ENCODE measurements at places on chromosomes 6 and 20.

DNA sequence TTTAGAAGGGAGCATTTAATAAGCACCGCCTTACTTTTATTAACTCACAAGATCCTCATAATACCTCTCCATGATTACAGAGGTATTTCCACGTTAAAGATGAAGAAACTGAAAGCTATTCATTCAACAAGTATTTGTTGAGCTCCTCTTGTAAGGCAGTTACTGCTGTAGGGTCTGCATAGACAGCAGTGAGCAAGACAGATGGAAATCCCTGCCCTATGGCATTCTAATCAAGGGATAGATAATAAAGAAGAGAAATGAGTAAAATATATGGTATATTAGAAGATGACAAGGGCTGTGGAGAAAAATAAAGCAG lies 77.8 kb upstream of the CTNNBL1 start:
- DNase-seq = no peak
- peaks cover 4% of the 10 kb centered on the region for H3K27me3 ChIP-seq
- no peak overlapping the region for H3K4me3 ChIP-seq
- no peaks in the 10 kb centered on the region for H3K36me3 ChIP-seq
- no peaks in the 10 kb centered on the region for H3K4me1 ChIP-seq

- H3K4me1 ChIP-seq = peaks cover 8% of the 10 kb centered on the region
- no peaks in the 10 kb centered on the region for H3K36me3 ChIP-seq
- no peak overlapping the region for H3K4me3 ChIP-seq
- DNase-seq = no peak
- H3K27me3 ChIP-seq = no peaks in the 10 kb centered on the region
These were observed 76.8 kb upstream of the DUSP22 start for GRCh38 chr6:215335-216034.

DNA sequence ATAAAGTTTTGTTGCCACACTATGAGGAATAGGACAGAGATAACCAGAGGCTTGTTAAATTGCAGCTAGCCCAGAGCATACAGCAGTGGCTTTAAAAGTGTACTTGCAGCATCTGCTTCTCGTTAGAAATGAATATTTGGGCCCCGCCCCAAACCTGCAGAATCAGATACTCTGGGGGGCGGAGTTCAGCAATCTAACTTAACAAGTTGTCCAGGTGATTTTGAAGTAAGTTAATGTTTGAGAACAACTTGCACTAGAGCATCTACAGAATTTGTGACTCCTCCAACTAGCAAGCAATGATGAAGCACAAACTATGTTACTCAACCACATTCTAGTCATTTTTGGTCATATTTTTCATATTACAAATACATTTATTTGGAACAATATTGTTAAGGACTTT lies 10.6 kb upstream of the SUPT3H start:
- no peak overlapping the region for H3K4me3 ChIP-seq
- H3K36me3 ChIP-seq = no peaks in the 10 kb centered on the region
- no peak for DNase-seq
- no peaks in the 10 kb centered on the region for H3K4me1 ChIP-seq

DNA sequence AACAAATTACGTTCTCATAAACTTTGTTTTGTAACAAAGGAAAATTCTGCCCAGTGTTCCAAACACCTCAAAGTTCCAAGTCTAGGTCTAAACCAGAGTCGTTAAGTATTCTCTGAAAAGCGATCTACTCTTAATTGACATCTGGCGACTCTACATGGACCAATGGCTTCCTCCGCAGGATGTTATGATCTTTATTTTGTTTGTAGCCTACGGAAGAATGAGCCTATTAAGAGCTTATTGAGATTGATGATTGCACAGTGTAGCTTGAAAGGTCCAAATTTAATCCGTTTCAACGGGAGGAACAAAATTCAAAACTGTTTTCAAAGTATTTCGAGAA lies 61.1 kb downstream of the FAM217A start:
- peaks cover 5% of the 10 kb centered on the region for H3K36me3 ChIP-seq
- peak overlapping the region; percentile 91 for H3K27ac ChIP-seq
- H3K4me3 ChIP-seq = peak overlapping the region; percentile 64
- DNase-seq = no peak
- H3K27me3 ChIP-seq = no peaks in the 10 kb centered on the region

GRCh38 chr6:3269281-3269975 lies 10.7 kb downstream of the PSMG4 start:
- H3K36me3 ChIP-seq = peaks cover 36% of the 10 kb centered on the region
- H3K4me1 ChIP-seq = no peaks in the 10 kb centered on the region
- no peaks in the 10 kb centered on the region for H3K27me3 ChIP-seq
- H3K27ac ChIP-seq = no peak overlapping the region

GRCh38 chr20:37161830-37162549 lies 17.1 kb upstream of the RPN2 start:
- H3K4me1 ChIP-seq = no peaks in the 10 kb centered on the region
- no peaks in the 10 kb centered on the region for H3K36me3 ChIP-seq
- H3K27me3 ChIP-seq = no peaks in the 10 kb centered on the region

DNA sequence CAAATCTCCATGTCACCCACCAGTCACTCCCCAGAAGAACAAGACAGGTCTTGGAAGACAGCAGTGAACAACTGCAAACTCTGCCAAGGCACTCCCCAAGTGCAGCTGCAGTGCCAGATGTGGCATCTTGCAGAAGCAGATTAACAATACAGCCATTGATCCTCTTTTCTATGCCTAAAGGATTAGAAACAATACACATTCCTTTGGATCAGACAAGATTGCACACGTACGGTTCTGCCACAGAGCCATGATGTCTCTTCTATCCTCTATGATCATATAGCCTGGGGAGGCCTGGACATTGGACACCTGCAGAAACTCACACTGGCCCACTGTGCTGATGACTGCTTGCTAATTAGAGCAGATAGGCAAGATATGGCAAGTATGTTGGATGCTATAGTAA lies 155.9 kb downstream of the MYLK4 start:
- no peak for DNase-seq
- no peak overlapping the region for H3K27ac ChIP-seq
- H3K36me3 ChIP-seq = no peaks in the 10 kb centered on the region
- no peaks in the 10 kb centered on the region for H3K27me3 ChIP-seq
- no peak overlapping the region for H3K4me3 ChIP-seq

GRCh38 chr20:61354001-61354390 lies 101.9 kb downstream of the CDH4 start:
- no peak overlapping the region for H3K27ac ChIP-seq
- no peaks in the 10 kb centered on the region for H3K27me3 ChIP-seq
- H3K4me1 ChIP-seq = no peaks in the 10 kb centered on the region
- DNase-seq = no peak
- H3K36me3 ChIP-seq = no peaks in the 10 kb centered on the region
- no peak overlapping the region for H3K4me3 ChIP-seq

DNA sequence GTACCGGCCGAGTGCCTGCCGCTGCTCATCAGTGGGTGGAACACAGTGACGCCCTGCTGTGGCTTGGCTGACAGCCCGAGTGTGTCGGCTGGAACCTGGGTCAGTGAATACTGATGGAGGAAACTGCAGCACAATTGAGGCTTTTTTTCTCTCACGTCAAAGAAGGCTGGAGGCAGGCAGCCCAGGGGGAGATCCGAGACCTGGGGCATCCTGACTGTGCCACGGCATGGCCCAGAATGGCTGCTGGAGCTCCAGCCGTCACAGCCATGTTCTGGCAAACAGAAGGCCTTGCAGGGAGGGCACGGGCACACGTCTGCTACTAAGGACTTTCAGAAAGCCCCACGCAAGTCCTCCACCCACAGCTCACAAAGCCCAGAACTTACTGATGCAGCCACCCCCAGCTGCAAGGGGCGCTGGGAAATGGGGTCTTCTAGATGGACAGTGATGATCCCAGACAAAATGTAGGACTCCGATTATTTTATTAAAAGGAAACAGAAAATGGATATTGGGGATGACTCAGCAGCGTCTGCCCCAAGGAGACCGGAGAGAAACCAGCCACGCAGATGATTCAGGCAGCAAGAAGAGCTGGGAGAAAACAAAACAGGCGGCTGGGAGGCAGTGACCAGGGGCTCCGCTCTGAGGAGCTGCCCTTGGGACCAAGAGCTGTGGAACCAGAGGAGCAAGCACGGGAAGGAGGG lies 140.0 kb downstream of the TAF4 start:
- no peak overlapping the region for H3K27ac ChIP-seq
- H3K4me3 ChIP-seq = no peak overlapping the region
- H3K36me3 ChIP-seq = no peaks in the 10 kb centered on the region
- no peaks in the 10 kb centered on the region for H3K4me1 ChIP-seq
- no peak for DNase-seq

DNA sequence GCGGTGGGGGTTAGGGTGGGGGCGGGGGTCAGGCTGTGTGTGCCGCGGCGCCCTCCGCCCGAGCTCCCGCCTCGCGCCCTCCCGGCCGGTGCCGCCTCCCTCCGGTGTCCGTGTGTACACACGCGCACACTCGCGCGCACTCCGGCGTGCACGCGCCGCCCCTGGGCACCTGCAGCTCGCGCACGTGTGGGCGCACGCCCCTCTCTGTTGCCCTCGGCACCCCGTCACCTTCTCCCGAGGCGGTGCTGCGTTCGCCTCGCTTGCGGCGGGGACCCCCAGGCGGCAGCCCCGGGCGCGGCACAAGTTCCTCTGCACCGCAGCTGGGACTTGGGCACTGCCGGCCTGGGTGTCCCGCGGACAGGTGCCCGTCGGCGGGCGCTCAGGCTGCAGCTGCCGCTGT lies 525 bp downstream of the MACROD2 start:
- no peaks in the 10 kb centered on the region for H3K4me1 ChIP-seq
- no peak for DNase-seq
- H3K4me3 ChIP-seq = no peak overlapping the region
- H3K27me3 ChIP-seq = no peaks in the 10 kb centered on the region
- H3K27ac ChIP-seq = no peak overlapping the region
- no peaks in the 10 kb centered on the region for H3K36me3 ChIP-seq

DNA sequence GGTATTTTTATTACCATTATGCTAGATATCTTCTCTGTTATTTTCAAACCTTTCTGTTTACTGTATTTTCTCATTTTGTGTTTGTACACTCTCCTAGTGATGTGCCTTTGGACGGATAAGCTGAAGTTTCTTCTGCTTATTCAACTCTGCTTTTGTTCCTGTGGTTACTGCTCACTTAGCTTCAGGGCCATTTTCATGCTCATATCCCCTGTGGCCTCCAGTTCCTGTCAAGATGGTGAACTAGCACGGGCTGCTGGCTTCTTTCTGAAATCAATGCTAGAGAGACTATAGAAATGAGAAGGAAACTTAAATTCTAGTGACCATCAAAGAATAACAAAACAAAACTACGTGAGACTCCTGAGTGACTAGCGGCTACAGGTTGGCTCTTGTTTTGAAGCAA lies 6.8 kb upstream of the CST8 start:
- H3K27me3 ChIP-seq = no peaks in the 10 kb centered on the region
- no peak for DNase-seq
- H3K27ac ChIP-seq = no peak overlapping the region
- no peaks in the 10 kb centered on the region for H3K4me1 ChIP-seq
- H3K4me3 ChIP-seq = no peak overlapping the region

GRCh38 chr6:57162028-57162427 lies 10.1 kb upstream of the BAG2 start:
- no peaks in the 10 kb centered on the region for H3K4me1 ChIP-seq
- H3K4me3 ChIP-seq = no peak overlapping the region
- H3K27me3 ChIP-seq = no peaks in the 10 kb centered on the region
- peaks cover 4% of the 10 kb centered on the region for H3K36me3 ChIP-seq
- no peak overlapping the region for H3K27ac ChIP-seq
- DNase-seq = no peak

DNA sequence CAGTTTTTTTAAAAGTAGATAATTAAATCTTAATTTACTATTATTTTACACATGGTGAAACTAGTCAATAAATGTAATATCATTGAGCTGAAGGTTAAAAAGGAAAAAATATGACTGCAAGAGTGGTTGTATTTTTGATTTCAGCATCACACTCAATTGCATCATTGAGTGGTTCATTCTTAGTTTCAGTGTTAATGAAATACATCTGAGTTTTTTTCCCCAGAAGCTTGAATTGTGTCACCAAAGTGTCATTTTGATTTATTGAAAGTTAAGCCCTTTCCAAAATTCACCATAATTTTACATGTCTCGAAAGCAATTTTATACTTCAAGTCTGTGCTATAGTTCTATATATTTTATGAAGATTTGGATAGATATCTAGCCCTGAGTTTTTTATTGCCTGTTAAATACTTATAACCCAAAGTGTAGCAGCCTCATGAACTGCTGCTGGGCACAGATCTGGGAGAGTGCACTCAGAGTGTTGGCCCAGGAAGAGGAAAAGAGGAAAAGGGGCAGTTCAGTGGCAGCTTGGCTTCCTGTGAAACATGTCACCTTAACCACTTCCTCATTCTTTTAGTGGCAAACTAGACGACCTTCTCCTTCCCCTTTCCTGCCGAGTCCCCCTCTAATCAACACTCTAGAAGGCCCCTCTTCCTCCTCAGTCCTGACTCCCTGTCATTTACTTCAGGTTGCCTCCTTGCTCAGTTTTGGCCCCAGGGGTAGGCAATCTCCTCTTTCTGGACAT lies 140.7 kb downstream of the ESR1 start:
- no peak for DNase-seq
- no peaks in the 10 kb centered on the region for H3K27me3 ChIP-seq
- peaks cover 8% of the 10 kb centered on the region for H3K4me1 ChIP-seq
- H3K4me3 ChIP-seq = no peak overlapping the region
- no peak overlapping the region for H3K27ac ChIP-seq

DNA sequence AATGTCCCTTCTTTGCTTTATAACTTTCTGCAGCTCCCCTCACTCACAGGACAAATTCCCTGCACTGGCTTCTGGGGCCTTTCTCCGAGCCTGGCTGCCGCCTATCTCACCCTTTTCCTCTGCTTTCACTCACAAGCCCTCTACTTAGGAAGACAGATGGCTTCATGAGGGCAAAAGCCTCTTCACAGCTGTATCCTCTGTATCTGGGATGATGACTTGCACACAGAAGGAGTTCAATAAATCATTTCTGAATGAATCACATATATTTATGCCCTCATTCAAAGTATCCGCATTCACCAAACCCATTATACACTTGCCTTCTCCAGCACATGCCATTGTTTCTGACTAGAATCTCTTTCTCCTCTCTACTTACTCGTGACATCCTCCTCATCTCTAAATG lies 159.0 kb upstream of the RIPOR2 start:
- no peaks in the 10 kb centered on the region for H3K27me3 ChIP-seq
- no peak overlapping the region for H3K27ac ChIP-seq
- H3K4me1 ChIP-seq = no peaks in the 10 kb centered on the region
- peaks cover 8% of the 10 kb centered on the region for H3K36me3 ChIP-seq

- no peak overlapping the region for H3K4me3 ChIP-seq
- H3K27ac ChIP-seq = peak overlapping the region; percentile 64
- no peaks in the 10 kb centered on the region for H3K27me3 ChIP-seq
- H3K4me1 ChIP-seq = peaks cover 37% of the 10 kb centered on the region
These were observed 2.9 kb upstream of the SOD2 start for GRCh38 chr6:159695984-159696383.

DNA sequence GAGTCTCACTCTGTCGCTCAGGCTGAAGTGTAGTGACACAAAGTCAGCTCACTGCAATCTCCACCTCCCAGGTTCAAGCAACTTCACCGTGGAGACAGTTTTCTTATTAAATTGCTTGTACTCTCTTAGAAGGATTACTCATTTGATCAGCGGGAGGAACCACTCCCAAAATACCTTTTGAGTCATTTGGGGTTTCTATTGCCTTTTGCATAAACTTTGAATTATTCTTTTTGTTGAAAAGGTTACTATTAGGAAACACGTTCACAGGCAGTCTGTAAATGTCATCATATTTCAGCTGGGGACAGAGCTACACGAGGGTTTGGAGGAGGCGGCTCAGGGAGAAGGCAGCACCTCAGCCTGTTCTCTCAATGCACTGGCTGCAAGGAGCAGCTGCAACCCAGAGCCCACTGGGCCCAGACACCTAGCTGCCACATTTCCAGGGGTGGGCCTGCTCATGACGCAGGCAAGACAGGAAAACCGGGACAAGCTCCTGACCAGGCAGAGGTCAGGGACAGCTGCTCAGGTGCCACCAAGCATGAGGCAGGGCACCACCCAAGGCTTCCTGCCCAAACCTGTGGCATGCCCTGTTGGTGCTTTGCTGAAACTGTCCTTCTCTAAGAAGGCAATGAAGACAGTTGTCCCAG lies 205.9 kb downstream of the BMP7 start:
- no peak overlapping the region for H3K27ac ChIP-seq
- H3K27me3 ChIP-seq = no peaks in the 10 kb centered on the region
- no peaks in the 10 kb centered on the region for H3K36me3 ChIP-seq
- H3K4me1 ChIP-seq = no peaks in the 10 kb centered on the region
